ENCODE measurements at places on chromosomes 4 and X.

DNA sequence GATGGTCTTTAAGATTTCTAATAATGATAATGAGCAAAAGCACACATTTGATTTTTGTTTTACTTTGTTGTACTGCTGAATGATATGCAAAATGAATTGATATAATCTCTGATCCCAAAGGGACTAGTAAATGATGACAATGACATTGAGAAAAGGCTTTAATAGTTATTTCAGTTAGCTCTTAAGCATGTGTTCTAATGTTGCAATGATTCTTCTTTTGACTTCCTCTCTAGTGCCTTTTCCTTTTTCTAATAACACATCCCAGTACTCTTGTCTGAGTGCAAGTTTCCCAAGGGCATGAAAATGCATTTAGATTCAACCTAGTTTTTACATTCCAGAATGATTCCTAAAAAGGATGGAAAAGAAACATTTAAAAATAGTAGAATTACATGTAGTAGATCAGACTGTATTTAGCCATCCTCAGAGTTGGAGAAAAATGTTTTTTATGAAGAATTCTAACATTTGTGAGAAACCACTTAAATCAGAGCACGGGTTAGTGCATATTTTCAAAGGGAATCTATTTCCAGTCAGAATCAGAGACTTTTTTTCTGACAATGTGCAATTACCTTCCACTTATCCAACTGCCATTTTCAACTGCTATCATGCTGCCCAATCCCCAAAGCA is 508.8 kb downstream of the C4orf33 start:
- DNase-seq = no peak

- DNase-seq = no peak
These were observed 19.8 kb upstream of the PLCXD1 start for GRCh38 chrX:261167-261918.

DNA sequence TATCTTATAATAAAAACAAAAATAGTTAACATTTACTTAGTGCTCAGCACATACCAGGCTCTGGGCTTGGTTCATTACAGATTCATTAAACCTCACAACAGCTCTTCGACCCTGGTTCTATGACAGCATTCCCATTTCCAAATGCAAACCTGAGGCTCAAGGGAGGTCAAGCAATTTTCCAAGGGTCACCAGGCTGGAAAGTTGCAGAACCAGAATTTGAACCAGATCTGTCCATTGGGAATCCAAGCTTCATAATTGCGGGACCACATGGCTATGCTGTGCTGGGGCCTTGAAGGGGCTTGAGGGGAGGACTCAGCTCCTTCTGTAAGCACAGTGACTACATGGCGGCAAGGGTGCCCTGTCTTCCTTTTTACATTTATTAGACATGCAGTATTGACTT is 197.3 kb upstream of the LNX1 start:
- no peak for DNase-seq

DNA sequence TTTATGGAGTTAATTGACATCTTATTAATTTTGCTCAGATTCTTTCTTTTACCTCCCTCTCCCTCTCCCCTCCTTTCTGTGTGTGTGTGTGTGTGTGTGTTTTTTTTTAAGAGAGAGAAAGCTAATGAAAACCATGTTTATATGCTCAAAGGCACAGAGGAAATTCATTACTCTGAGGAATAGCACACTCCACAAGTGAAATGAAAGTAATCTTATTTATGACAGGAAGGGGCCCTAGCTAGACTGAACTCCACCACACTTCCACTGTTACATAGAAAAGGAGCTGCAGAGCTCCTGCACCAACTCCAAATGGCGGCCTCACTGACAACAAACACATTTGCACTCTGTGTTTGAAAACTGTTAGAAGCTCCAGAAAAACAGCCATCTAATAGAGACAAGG is 150.6 kb downstream of the RASL11B start:
- peak; percentile 51 for DNase-seq

GRCh38 chr4:168021666-168022065 is 70.7 kb upstream of the ANXA10 start:
- DNase-seq = peak; percentile 33

DNA sequence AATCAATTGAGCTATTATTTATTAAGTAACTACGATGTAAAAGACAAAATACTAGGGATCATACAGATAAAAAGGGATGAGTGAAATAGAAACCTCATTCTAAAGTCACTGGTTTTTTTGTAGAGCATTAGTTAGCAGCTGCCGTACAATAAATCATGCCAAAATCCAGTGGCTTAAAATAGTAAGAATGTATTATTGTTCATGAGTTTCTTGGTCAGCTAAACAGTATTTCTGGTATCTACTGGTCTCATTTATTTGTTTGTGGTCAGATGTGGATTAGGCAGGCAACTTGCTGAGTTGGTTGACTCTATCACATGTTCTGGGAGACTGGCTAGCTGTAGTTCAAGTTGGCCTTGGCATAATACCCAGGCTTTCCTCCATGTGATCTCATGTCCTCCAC is 667.3 kb downstream of the GALNTL6 start:
- no peak for DNase-seq

GRCh38 chr4:165450871-165451270 is 72.1 kb downstream of the CPE start:
- DNase-seq = no peak

- DNase-seq = no peak
These were observed 146.2 kb upstream of the SH3RF1 start for GRCh38 chr4:169416997-169417396.

Data from fibroblast of skin of left biceps (primary cell).